Bronchial epithelial cell (primary cell): ENCODE measurements at places on chromosomes 5 and 9. TPM values are rescaled to one million over a fixed set of nuclear protein-coding genes. Genes with fewer than 3 reads are reported as not detected.

ANXA6 gene
- total RNA-seq: 1.3 and 11.3 TPM in 2 replicates

SOHLH1 gene
- total RNA-seq: not detected in 2 replicates

KCNIP1 gene
- total RNA-seq: under 0.01 TPM in 1 of 2 replicates, not detected in the other

LIX1 gene
- total RNA-seq: not detected in 2 replicates

NSUN2 gene
- total RNA-seq: 78.5 and 81.0 TPM in 2 replicates

PPP1R26 gene
- total RNA-seq: 25.9 and 27.9 TPM in 2 replicates

FST gene
- 12.8 and 85.0 TPM in 2 replicates for total RNA-seq

SLC44A1 gene
- 39.4 and 51.3 TPM in 2 replicates for total RNA-seq

MPDZ gene
- total RNA-seq: 9.2 and 14.0 TPM in 2 replicates

SPINK1 gene
- 0.51 and 1.1 TPM in 2 replicates for total RNA-seq

EIF4E1B gene
- total RNA-seq: not detected in 2 replicates

NFIL3 gene
- total RNA-seq: 31.3 and 35.3 TPM in 2 replicates

MARCHF6 gene
- 62.7 and 65.0 TPM in 2 replicates for total RNA-seq

GALT gene
- total RNA-seq: 11.3 and 13.6 TPM in 2 replicates

NR4A3 gene
- total RNA-seq: not detected in 2 replicates

FOXI1 gene
- not detected in 2 replicates for total RNA-seq

IFNK gene
- total RNA-seq: not detected in 2 replicates

TRIP13 gene
- 0.77 and 1.8 TPM in 2 replicates for total RNA-seq

ROPN1L gene
- 0.13 TPM in 1 of 2 replicates, not detected in the other for total RNA-seq

IRGM gene
- total RNA-seq: not detected in 2 replicates

SAXO1 gene
- total RNA-seq: not detected in 2 replicates

CBY3 gene
- total RNA-seq: not detected in 2 replicates

TMC1 gene
- 1.0 TPM in 1 of 2 replicates, not detected in the other for total RNA-seq

HRCT1 gene
- 0.26 TPM in 1 of 2 replicates, not detected in the other for total RNA-seq

LMX1B gene
- under 0.01 TPM in 1 of 2 replicates, not detected in the other for total RNA-seq

TLX3 gene
- not detected in 2 replicates for total RNA-seq

QRFP gene
- total RNA-seq: not detected in 2 replicates

PCDHB1 gene
- not detected in 2 replicates for total RNA-seq
